ENCODE measurements at places on chromosomes 1 and 21.

DNA sequence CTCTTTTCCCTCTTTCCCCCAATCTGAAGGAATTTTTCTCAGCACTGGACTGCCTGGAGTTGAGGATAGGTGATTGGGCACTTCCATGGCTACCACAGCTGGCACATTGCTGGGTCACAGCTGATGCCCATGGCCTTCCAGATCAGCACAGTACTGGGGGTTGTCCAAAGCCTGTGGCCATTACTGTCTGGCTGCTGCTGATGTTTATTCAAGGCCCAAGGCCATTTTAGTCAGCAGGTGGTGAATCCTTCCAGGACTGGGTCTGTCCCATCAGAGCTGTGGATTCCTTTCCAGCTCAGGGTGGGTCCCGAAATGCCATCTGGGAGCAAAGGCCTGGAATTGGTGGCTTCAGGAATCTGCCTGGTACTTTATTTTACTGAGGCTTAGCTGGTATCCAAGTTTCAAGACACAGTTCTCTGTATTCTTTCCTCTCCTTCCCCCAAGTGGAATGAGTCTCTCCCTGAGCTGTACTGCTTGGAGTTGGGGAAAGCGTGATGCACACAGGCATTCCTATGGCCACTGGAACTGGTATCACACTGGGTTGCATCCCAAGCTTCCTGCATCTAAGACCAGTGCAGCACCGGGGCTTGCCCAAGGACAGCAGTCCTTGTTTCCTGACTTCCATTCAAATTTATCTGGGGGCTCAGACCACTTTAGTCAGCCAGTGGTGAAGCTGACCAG is 19.1 kb downstream of the GPR88 start:
- no peak for DNase-seq

- no peak for DNase-seq
These were observed 172.6 kb downstream of the APP start for GRCh38 chr21:25997788-25998611.

GRCh38 chr1:234609691-234610042 is 311 bp downstream of the IRF2BP2 start:
- no peak for DNase-seq

GRCh38 chr1:221712198-221712684 is 29.6 kb downstream of the DUSP10 start:
- no peak for DNase-seq

DNA sequence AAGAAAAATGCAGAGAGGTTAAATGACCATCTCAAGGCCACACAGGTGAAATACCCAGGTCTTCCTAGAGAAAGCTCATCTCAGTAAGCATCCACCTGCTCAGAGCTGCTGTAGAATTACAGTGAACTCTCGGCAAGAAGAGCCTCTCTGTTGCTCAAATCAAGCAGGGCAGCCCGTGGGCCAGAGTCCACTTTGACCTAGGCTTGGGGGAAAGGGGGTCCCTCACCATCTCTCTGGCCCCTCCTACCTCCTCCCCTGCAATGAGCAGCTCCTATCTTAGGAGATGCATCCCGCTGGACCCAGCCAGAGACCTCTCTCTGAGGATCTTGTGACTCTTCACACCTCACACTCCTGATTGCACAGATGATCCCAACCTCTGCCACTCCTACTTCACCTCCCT is 364.7 kb downstream of the PTPRU start:
- no peak for DNase-seq

DNA sequence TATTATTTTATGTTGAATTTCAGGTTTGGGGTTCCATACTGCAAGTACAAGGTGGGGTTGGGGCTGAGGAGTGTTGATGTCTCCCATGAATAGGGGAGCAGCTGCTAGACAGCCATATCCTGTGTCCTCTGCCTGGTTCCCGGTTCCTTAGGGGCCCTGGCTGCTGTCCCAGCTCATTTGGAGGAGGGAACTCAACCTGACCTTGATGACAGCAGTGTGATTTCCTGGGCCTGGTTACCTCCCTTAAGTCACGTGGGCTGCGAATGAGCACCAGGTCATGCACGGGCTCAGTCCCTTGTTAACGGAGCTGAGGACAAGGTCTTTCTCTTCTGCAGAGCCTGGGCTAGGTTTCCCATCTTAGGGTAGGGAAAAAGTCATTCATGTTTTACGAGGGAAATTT is 85.1 kb downstream of the MTR start:
- DNase-seq: no peak

DNA sequence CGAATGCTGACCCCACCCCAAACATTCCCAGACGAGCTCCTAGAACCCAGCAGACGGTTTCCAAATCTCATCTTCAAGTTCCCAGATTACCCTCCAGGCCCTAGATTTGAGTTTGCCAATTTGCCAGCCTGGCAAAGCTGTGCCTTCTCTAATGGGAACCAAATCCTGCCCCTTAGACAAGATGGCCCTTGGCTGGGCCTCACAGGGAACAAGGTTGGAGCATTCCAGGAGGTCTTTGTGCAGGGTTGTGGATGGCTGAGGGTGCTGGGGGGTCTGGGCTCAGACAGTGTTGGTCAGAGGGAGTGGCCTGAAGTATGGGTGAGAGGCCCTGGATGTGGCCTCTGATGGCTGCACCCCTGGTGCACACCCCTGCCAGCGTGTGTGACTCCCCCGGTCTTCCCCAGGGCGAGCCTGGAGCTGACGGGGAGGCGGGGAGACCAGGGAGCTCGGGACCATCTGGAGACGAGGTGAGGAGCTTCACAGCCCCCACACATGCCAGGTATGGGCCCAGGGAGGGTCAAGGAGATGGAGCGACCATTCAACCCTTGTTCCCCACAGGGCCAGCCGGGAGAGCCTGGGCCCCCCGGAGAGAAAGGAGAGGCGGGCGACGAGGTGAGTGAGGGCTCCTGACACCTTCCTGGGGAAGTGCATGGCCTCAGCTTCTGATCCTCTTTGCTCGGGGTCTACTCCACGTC is 10.2 kb downstream of the COL6A1 start:
- DNase-seq: no peak

DNA sequence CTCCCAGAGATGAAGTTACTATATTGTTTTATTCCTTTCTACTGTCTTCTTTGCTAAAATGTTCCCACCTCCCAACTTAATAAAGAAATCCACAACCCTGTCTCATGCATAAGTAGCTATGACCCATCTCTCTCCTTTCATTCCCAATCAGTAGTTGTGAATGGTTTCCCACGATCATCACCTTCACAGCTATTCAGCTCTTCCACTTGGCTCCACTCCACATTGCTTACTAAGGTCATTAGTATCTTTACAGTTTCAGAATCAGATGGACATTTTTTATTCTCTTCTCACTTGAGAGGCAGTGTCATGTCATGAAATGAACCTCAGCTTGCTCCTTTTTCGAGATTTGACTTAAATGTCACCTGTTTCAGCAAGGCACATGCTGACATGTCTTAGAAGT is 47.1 kb upstream of the COG2 start:
- DNase-seq: no peak

DNA sequence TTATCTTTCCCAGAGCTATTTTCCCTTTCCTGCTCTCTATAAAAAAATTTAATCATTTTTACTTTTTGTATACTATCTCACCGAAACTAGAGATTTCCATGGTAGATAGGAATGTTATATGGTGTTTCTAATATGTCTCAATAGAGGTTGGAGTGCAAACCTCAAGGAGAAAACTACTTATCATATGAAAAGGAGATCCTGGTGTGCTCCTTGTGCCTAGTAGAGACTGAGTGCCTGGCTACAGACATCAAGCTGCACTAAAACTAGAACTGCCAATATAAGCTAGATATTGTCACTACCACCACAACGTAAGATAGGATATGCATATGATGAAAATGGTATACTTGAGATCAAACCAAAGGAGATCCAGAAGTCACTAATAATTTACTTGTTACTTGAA is 67.0 kb downstream of the RGS18 start:
- DNase-seq: no peak

DNA sequence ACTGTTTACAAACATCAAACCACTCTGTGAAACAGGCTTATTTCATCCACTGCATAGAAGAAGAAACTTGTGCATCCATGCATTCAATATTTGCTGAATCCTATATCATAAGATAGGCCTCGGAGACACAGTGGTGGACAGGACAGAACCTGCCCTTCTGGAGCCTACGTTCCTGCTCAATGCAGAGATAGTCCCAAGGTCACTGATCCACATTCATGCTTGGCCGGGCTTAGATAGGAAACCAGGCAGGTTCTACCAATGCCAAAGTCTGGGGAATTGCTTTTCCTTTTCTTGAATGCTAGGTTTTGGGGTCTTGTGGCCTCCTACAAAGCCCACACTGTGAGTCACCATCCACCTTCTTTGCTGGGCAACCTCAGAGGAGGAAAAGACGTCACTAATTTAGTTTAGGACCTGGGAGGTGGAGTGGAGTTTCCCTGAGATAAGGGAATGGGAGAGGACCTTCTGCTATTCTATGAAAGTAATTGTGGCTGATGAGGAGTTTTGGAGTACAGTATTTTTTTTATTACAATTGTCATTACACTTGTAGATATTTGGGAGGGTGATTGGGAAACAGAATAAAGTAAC is 99.7 kb upstream of the CD34 start:
- no peak for DNase-seq

DNA sequence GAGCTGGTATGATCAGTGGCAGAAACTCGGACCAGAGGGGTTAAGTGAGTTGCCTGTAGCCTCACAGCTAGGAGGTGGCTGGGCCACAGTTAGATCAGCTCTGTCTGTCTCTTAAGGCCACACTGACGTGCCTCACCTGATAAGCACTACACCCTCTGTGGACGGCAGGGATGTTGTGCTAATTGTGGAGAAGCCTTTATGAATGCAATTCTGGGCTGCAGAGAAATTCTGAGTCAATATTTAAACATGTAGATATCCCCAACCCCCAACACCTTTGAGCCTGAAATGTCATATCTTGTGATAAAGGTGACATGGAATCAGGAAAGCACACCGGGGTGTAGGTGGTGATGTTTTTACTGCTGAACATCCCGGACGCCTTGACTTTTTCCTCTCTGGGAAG is 88.3 kb downstream of the KCNJ6 start:
- no peak for DNase-seq

DNA sequence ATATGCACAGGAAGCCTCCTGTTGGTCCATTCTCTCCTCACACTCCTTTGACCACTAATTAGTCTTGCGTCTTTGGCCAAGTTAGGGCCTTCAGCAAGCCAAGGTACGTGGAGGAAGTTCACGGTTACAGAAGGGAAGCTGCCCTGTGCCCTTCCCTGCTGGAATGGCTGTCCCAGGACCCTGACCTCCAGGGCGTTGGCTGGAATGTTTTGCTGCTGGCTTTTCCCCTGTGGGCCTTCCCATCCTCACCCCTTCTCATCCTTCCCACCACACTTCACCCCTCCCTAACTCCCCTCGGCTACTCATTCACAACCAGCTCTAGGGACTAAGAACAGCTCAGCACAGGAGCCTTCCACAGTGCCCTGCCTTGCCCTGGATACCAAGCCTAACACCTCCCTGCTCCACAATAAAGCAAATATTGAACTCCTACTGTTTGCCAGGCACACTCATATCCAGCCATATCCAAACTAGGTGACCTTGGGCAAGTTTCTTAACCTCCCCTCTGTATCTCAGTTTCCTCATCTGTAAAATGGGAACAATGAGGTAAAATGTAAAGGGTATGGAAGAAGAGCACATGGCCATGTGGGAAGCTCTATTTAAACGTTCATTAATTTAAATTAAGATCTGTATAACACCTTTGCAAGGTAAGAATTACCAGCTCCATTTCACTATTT is 8.8 kb upstream of the CDCP2 start:
- no peak for DNase-seq

GRCh38 chr1:55155522-55155921 is 59.6 kb downstream of the USP24 start:
- DNase-seq: no peak

GRCh38 chr1:152347116-152347728 is 12.6 kb downstream of the FLG2 start:
- DNase-seq: no peak

DNA sequence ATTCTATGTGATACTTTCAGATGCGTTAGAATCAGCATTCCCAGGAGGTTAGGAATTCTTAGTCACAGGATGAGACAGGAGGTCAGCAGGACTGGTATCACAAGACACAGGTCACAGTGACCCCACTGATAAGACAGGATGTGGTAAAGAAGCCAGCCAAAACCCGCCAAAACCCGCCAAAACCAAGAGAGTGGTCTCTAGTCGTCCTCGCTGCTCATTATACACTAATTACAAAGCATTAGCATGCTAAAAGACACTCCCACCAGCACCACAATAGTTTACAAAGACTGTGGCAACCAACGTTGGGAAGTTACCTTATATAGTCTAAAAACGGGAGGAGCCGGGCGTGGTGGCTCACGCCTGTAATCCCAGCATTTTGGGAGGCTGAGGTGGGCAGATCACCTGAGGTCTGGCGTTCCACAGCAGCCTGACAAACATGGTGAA is 13.9 kb upstream of the ACTA1 start:
- DNase-seq: no peak

- DNase-seq: no peak
These were observed 24.2 kb upstream of the PHTF1 start for GRCh38 chr1:113783254-113784103.

GRCh38 chr1:159949981-159950381 is 4.1 kb downstream of the SLAMF9 start:
- DNase-seq: no peak

DNA sequence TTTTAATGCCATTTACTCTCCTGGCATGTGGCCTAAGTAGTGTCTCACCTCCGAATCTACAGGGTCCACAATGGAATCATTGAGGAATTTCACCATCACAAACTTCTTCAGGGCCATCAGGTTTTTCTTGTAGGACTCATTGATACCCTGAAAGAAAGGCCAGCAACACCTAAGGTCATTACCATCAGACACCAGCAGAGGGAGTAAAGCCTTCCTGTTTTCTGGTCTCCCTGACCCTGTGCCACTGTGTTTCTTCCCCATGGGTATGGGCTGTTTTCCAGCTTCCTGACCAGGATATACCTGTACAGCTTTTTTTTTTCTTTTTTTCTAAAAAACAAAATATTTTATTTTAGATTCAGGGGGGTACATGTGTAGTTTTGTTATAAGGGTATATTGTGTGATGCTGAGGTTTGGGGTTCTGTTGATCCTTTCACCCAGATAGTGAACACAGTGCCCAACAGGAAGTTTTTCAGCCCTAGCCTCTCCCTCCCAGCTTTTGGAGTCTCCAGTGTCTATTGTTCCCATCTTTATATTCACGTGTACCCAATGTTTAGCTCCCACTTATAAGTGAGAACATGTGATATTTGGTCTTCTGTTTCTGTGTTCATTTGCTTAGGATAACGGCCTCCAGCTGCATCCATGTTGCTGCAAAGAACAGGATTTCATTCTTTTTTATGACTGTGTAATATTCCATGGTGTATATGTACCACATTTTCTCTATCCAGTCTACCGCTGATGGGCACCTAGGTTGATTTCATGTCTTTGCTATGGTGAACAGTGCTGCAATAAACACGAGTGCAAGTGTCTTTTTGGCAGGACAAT is 18.3 kb downstream of the PPT1 start:
- DNase-seq: no peak

GRCh38 chr1:12697397-12697796 is 18.5 kb upstream of the AADACL3 start:
- no peak for DNase-seq
